ENCODE measurements at places on chromosomes 1 and 21. TPM values are rescaled to one million over a fixed set of nuclear protein-coding genes. Genes with fewer than 3 reads are reported as not detected.

Gene OR2M7
- not detected for total RNA-seq

GRCh38 chr1:246052603-246053002, 454.5 kb downstream of the SMYD3 start:
- ATAC-seq, result no peak

DNA sequence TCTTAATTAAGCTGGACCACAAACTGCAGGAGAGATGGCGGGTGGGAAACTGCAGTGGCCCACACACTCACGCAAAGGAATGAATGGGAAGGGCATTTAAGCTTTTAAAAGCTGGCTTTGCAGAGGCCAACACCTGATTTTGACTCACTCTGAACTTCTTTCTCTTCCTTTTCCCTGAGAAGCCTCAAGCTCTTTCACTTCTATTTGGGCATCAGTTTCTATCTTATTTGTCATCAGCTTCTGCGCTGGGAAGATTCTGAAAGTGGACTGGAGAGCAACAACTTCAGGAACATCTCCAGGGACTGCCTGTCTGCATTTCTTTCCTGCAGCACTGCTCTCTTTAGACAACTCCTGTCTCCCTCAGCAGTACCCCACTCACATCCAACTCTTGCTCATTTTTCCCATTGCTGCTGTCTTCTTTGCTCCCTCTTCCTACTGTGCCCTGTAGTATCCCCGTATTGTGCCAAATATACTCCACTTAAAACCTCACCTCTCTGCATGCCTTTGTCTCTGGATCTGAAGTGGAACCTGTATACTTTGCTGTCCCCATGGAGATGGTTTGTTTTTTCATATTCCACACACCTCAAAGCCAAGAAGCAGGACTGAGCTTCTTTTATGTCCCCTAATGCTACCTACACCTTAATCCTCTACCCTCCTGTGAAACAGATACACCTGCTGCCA, 143.3 kb upstream of the JUN start:
- ATAC-seq, result no peak

DNA sequence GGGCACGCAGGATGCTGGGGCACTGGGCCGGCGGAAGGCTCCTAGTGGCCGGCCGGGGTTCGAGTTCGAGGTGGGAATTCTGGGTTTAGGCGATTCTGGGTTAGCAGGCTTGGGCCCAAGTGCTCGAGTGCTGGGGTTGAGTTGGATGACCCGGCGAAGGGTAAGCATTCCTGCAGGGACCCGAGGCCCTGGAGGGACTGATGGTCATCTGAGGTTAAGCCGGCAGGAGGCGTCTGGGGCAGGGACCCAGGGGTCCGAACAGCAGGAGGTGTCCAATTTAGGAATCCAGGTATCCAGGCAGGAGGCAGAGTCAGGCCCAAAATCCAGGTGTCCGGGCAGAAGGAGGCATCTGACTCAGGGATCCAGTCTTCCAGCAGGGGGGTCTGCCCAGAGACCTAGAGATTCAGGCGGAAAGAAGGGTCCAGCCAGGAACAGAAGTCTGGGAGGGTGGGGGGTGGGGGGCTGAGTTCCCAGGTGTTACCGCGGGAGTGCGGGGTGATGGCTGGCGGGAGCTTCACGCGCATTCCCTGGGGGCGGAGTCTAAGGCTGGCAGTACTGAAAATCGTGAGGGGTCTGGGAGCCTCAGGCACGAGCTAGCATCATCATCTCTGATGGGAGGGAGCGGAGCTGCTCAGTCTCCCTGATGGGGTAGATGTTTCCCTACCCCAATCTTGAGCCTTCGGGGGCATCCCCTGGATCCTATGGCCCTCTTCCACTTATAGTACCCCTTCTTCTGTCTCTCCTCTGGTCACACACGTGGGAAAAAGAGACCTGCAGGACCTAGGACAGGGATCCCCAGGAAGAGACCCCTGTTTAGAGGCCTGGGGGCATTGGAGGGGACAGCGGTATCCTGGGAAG, 585 bp downstream of the GPR3 start:
- peak; percentile 1 for ATAC-seq

GRCh38 chr1:168468042-168468809, 75.6 kb downstream of the XCL2 start:
- no peak for ATAC-seq

- no peak for ATAC-seq
Observed at GRCh38 chr1:3912809-3913685, 13.0 kb upstream of the C1orf174 start.

GRCh38 chr1:193766329-193766728, 579.9 kb upstream of the B3GALT2 start:
- ATAC-seq, result no peak

GRCh38 chr1:244820131-244820530, 15.3 kb upstream of the COX20 start:
- no peak for ATAC-seq

Data from activated T-helper 17 cell treated with anti-CD3 and anti-CD28 coated beads, Interleukin-2, amount 50 U/mL, for 72 hours (primary cell).